ENCODE measurements at places on chromosomes 11 and 22.

DNA sequence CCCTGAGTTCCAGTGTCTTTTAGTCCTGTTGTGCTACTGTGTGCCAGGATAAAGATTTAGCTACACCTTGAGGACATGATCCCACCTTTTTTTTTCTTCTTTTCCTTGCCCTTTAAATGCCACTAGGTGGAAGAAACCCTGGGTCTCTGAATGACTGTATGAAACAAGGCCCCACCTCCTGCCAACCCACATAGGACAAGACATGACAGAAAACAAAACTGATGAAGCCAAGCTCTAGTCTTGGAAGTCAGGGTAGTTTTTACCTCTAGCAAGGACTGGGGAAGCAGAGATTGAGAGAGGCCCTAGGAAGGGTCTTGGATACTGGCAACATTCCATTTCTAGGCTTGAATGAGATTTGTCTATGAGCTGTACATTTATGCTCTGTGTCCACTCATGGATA lies 410.7 kb downstream of the MIAT start:
- ATAC-seq = no peak

GRCh38 chr11:125433454-125434121 lies 62.5 kb downstream of the FEZ1 start:
- peak; percentile 78 for ATAC-seq

DNA sequence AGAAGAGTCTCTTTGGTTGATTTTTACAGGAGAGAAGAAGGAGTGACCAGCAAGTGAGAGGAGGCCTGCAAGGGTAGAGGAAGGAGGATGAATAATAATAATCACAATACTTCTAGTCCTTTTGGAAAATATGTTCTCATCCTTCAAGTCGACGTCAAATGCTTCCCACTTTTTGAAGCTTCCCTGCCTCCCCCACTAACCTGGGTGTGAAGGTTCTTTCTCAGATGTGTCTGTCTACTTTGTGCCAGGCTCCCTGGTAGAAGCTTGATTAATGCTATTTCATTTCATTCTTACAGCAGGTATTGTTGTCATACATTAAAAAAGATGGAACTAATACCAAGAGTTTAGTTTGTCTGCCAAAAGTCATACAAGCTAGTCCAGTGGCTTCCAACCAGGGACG lies 17.1 kb downstream of the TENM4 start:
- no peak for ATAC-seq

- ATAC-seq = peak; percentile 78
Measured at GRCh38 chr11:126132319-126132718, 69.7 kb upstream of the CDON start.

DNA sequence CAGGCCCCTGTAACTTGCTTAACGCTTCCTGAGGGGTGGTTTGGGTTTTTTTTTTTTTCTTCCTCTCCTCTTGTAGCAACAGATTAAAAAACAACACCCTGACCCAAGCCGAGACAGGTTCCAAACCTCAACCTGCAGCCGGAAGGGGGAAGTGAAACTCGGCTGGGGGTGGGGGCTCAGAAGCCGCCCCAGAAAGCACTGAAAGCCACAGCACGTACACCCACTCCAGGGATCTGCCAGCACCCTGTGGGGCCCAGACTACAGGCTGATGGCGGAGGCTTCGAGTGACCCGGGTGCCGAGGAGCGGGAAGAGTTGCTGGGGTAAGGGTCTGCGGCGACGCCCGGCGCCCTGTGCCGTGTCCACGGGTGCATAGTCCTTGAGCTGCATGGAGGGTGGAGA lies at the start of gene LSP1:
LSP1 (plus strand) TSS at position 208 of the 400 bp plus-strand sequence; CDS start at position 269, 61 bp downstream.
- ATAC-seq = peak; percentile 42

- ATAC-seq = peak; percentile 70
Measured at GRCh38 chr11:34855021-34855753, 61.0 kb downstream of the APIP start.

DNA sequence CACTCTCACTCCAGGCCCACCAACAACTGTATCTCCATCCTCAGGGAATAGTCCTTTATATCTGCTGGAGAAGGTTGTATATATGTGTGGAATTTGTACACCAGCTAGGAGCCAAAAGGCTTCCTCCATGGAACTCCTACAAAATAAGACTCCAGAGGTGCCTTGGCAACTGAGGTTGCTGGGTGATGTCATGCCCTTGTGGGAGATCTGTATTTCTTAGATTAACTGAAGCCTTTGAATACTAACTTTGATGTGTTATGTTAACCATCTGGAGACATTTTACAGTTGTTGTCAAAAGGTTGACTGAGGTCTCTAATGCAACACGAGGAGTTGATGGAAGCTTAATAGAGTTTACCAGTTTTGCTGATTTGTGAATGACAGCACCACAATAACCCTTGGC lies 139.5 kb upstream of the TTC12 start:
- ATAC-seq = no peak

- no peak for ATAC-seq
Measured at GRCh38 chr22:27987557-27987956, 68.5 kb upstream of the PITPNB start.

GRCh38 chr11:71568704-71569349 lies 3.5 kb downstream of the KRTAP5-10 start:
- peak; percentile 36 for ATAC-seq

DNA sequence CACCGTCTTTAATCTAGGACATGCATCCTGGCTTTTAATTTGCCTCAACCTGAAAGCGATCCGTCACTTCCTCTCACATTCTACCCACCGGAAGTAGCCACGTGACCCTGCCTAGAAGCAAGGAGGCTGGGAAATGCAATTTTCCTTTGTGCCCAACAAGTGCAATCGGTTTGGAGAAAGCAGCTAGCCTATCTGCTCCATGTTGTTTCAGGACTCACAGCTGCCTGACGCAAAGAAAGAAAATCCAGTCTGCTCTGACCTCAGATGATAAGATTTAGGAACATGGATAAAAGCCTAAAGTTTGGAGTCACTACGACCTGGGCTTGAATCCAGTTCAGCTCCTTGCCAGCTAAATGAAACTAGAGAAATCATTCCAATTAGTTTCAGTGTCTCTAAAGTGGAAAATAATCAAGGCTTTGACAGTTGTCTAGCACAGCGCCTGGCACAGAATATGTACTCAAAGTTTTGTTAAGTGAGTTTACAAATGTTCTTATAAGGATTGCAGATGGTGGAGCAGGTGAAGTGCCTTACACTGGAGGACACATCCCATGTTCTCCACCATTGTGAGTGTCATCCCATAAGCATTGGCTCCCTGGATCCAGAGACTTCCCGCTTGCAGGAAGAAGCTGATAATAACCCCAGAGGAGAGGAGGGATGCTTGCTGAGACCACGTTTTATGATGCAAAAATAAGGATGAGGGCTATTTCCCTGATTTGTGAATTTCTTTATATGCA lies 553.7 kb downstream of the MN1 start:
- ATAC-seq = no peak

- no peak for ATAC-seq
Measured at GRCh38 chr11:124108156-124108555, 7.1 kb upstream of the VWA5A start.

DNA sequence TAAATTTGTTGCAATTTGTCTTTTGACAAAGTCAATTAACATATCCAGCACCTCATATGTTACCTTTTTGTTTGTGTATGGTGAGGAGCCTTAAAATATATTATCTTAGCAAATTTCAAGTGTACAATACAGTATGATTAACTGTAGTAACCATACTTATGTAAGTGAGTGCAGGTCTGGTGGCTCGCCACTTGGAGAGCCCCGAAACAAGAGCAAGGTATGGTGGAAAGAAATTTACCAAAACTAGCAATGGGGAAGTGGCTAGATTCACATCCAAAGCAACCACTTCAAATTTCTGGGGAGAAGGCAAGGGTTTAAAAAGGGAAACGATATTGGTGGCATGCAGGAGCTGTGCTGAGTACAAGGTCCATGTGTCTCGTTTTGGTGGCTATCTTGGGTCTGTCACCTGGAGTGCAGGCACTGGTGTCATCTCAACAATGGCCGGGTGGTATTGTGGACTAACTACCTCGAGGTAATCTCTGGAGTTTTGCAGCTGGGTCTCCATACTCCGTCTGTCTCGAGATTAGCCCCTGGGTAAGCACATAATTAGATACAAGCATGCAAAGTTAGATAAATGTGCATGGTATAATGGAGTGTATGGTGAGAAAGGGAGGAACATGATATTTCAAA lies 8.2 kb upstream of the FNBP4 start:
- no peak for ATAC-seq

DNA sequence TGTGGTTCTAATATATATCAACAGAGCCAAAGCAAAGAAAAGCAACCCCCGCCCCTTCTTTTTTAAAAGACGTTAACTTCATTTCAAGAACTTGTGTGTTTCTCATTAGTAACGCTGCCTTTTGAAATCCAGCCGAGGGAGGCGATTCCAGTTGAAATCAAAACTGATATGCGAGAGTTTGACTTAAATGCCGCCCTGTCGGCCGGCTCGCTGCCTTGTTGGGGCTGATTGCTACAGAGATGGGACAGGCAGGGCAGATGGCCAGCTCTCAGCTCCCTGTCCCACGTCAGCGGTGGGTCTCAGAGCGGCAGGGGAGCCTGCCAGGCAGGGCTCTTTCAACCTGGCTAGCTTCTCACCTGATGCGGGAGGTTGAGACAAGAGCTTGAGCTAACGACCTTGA lies 51.9 kb upstream of the ALX4 start:
- no peak for ATAC-seq

- no peak for ATAC-seq
Measured at GRCh38 chr22:39173787-39174497, 21.5 kb upstream of the CBX7 start.

Measured in esophagus mucosa (tissue), 1 donor.